SW 1271 (cell line): ENCODE measurements at places on chromosomes 5 and 9.

- no peak for DNase-seq
These were observed 172.2 kb upstream of the GRAMD2B start for GRCh38 chr5:126251024-126251423.

GRCh38 chr5:6704361-6704851 lies 8.8 kb upstream of the TENT4A start:
- DNase-seq = no peak

GRCh38 chr5:56639476-56639875 lies 175.9 kb upstream of the MAP3K1 start:
- no peak for DNase-seq

GRCh38 chr5:35317586-35317985 lies 87.3 kb upstream of the PRLR start:
- no peak for DNase-seq

DNA sequence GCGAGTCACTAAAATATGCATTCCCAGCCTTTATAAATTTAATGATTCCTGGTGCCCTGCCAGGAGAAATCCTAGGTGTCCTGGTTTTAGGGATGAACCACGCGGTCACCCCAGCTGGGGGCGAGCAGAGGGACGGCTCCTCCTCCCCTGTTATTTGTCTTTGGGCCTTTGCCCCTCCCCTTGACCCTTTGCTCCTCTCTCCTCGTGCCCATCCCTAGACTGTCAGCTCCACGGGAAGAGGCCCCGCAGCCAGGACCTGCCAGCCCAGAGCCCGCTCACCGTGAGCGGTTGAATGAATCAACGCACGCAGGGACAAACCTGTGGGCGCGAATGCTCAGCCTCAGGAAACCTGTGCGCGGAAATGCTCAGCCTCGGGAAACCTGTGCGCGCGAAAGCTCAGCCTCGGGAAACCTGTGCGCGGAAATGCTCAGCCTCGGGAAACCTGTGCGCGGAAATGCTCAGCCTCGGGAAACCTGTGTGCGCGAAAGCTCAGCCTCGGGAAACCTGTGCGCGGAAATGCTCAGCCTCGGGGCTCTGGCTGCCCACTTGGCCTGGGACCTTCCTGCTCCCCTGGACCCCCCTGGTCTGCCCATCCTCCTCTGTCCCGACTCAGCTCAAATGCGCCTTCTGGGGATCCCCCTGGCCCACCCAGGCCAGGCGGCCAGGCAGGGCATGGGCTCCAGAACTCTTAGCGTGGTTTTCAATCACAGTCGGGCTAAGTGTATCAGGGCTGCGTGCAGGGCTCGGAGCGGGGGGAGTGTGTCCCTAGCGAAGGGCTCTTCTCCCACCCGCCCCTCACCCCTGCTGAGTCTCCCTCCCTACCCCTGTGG lies 140.5 kb upstream of the COL5A1 start:
- no peak for DNase-seq

DNA sequence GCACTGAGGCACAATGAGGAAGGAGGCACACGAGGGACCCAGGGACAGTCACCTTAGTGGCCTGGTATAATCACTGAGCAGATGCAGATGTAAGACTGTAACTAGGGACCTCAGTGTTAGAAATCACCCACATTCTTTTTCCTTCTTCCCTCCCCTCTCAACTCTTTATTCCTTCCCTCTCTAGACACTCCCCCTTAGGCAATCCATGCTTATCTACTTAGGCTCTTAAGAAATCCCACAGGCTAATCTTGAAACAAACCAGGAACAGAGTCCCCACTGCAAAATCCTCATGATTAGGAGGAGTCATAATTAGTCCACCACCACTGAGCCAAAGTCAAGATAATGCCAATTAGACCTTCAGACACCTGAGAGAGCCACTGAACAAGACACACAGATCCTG lies 84.7 kb downstream of the ELAVL2 start:
- DNase-seq = no peak

GRCh38 chr5:140159014-140159927 lies 15.7 kb upstream of the CYSTM1 start:
- DNase-seq = no peak

- no peak for DNase-seq
These were observed 33.9 kb downstream of the MAN2A1 start for GRCh38 chr5:109723606-109724005.

- no peak for DNase-seq
These were observed 77.3 kb downstream of the LRSAM1 start for GRCh38 chr9:127528422-127529251.
